ENCODE measurements at places on chromosomes 16 and 17.

GRCh38 chr16:66342294-66342900 is 24.1 kb upstream of the CDH5 start:
- peak; percentile 46 for DNase-seq

GRCh38 chr17:69567130-69567529 is 152.6 kb downstream of the MAP2K6 start:
- peak; percentile 4 for DNase-seq

- no peak for DNase-seq
These were observed 202.0 kb upstream of the CPHXL start for GRCh38 chr16:75928295-75928694.

GRCh38 chr16:86725401-86725800 is 147.1 kb downstream of the FOXL1 start:
- no peak for DNase-seq

DNA sequence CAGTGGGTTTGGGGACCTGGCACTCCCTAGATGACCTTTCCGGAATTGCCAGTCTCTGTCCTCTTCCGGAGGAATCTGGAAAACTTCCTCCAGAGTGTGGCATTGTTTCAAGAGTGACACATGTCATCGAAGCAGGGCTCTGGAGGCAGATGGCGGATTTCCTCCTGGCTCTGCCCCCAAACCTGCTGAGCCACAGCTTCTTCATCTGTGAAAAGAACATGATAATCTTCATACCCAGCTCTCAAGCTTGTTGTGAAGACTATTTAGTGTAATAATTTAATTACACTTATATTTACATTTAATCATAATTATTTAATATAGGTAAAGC is 19.7 kb upstream of the TEX2 start:
- DNase-seq = peak; percentile 22
